Activated T-cell treated with anti-CD3 and anti-CD28 coated beads, Interleukin-2, amount 50 U/mL, for 72 hours (primary cell): ENCODE measurements at places on chromosomes 6 and 20. TPM values are rescaled to one million over a fixed set of nuclear protein-coding genes. Genes with fewer than 3 reads are reported as not detected.
A peak's percentile ranks its signal among the peaks of the same experiment; 100 is the strongest.

GRCh38 chr6:122869437-122870024 is 80.5 kb downstream of the SMPDL3A start:
- H3K27ac ChIP-seq = no peak overlapping the region
- H3K27me3 ChIP-seq = no peaks in the 10 kb centered on the region
- DNase-seq = no peak
- H3K4me3 ChIP-seq = no peak overlapping the region
- H3K4me1 ChIP-seq = no peaks in the 10 kb centered on the region

REM1 gene
- total RNA-seq = not detected

GRCh38 chr20:57025261-57025660 is 241.2 kb downstream of the BMP7 start:
- H3K4me3 ChIP-seq = no peak overlapping the region
- no peaks in the 10 kb centered on the region for H3K36me3 ChIP-seq
- H3K4me1 ChIP-seq = no peaks in the 10 kb centered on the region
- DNase-seq = no peak

PHF1 gene
- 65.2 TPM for total RNA-seq

- peaks cover 58% of the 10 kb centered on the region for H3K4me1 ChIP-seq
- no peak for DNase-seq
- H3K27me3 ChIP-seq = no peaks in the 10 kb centered on the region
- peak overlapping the region; percentile 95 for H3K27ac ChIP-seq
- peak overlapping the region; percentile 99 for H3K4me3 ChIP-seq
These were observed 303 bp downstream of the ILRUN start for GRCh38 chr6:34696189-34696738.

DNA sequence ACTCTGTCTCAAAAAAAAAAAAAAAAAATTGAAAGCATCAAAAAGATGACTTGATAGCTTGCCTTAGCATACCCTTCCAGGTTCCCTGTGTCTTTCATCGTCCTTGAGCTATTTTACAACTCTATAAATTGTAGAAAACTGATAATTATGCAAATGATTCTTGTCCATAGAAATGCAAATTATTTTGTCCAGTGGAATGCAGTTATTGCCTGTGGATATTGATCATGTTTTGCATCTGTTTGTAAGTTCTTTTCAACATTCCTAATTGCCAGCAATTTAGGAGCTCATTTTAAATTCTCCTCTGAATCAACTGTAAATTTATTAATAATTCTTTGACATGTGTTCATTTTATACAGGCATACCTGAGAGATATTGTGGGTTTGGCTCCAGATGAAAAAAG is 7.1 kb upstream of the ATP9A start:
- no peak overlapping the region for H3K4me3 ChIP-seq
- H3K4me1 ChIP-seq = no peaks in the 10 kb centered on the region
- H3K27ac ChIP-seq = no peak overlapping the region
- H3K27me3 ChIP-seq = peaks cover 14% of the 10 kb centered on the region
- no peak for DNase-seq
- H3K36me3 ChIP-seq = peaks cover 1% of the 10 kb centered on the region

- H3K27me3 ChIP-seq = no peaks in the 10 kb centered on the region
- no peaks in the 10 kb centered on the region for H3K36me3 ChIP-seq
- no peak overlapping the region for H3K4me3 ChIP-seq
These were observed 302.7 kb downstream of the QKI start for GRCh38 chr6:163717106-163717764.

SLC17A5 gene
- total RNA-seq = 4.7 TPM

- DNase-seq = no peak
- H3K27me3 ChIP-seq = no peaks in the 10 kb centered on the region
- H3K36me3 ChIP-seq = peaks cover 5% of the 10 kb centered on the region
- no peak overlapping the region for H3K4me3 ChIP-seq
- H3K4me1 ChIP-seq = peaks cover 35% of the 10 kb centered on the region
These were observed 96.3 kb upstream of the GCM1 start for GRCh38 chr6:53244958-53245357.

NKAIN2 gene
- total RNA-seq = not detected

GRCh38 chr6:3612341-3613041 is 139.0 kb downstream of the PXDC1 start:
- no peaks in the 10 kb centered on the region for H3K4me1 ChIP-seq
- H3K27ac ChIP-seq = no peak overlapping the region
- no peaks in the 10 kb centered on the region for H3K36me3 ChIP-seq
- DNase-seq = no peak
- no peak overlapping the region for H3K4me3 ChIP-seq

RBPJL gene
- not detected for total RNA-seq

CYP21A2 gene
- 1.1 TPM for total RNA-seq

DNA sequence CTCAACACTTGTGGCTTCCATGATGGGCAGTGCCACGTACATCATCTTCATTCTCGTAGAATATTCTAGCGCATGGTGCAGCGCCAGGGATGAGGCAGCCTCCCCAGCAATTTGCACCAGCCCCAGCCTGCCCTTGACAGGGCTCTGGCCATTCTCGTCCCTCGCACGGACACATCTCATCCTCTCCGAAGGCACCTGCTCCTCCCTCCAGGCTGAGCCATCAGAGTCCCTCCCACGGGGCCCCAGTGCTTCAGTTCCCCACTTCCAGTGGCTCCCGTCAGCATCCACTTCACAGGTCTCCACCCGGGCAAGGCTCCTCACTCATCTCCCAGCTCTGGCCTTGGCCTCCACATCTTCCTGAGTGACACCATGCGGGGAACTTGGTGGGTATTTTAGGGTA is 13.3 kb upstream of the PHACTR3 start:
- DNase-seq = no peak
- no peak overlapping the region for H3K27ac ChIP-seq
- H3K4me1 ChIP-seq = peaks cover 2% of the 10 kb centered on the region
- H3K36me3 ChIP-seq = no peaks in the 10 kb centered on the region

- no peaks in the 10 kb centered on the region for H3K27me3 ChIP-seq
- no peak overlapping the region for H3K27ac ChIP-seq
These were observed 12.2 kb downstream of the LYRM4 start for GRCh38 chr6:5248302-5249098.

DNA sequence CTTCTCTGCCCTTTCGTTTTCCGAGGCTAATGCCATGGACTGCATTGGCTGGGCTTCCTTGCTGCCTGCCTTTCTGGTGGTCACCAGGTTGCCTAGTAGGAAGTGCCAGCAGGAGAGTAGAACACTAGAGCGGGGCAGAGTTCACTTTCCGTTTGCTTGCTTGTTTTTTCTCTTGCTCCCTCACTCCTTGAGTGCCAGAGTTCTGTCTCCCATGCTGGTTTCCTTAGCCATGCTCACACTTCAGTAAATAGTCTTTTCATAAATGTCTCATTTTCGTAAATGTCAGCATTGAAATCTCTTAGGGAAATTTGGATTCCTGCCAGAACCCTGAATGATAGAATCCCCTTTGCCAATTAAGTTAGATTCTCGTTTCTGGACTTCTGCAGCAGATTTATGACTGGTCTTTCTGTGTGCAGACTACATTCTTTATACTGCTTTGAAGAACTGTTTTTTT is 63.9 kb downstream of the FAM83B start:
- no peaks in the 10 kb centered on the region for H3K27me3 ChIP-seq
- no peaks in the 10 kb centered on the region for H3K36me3 ChIP-seq
